Activated B cell treated with CpG ODN at 0.5 μM for 24 hours (primary cell): ENCODE measurements at places on chromosomes 4 and X. TPM values are rescaled to one million over a fixed set of nuclear protein-coding genes. Genes with fewer than 3 reads are reported as not detected.

- no peak for DNase-seq
These were observed 14.7 kb downstream of the NDP start for GRCh38 chrX:43958529-43958928.

DNA sequence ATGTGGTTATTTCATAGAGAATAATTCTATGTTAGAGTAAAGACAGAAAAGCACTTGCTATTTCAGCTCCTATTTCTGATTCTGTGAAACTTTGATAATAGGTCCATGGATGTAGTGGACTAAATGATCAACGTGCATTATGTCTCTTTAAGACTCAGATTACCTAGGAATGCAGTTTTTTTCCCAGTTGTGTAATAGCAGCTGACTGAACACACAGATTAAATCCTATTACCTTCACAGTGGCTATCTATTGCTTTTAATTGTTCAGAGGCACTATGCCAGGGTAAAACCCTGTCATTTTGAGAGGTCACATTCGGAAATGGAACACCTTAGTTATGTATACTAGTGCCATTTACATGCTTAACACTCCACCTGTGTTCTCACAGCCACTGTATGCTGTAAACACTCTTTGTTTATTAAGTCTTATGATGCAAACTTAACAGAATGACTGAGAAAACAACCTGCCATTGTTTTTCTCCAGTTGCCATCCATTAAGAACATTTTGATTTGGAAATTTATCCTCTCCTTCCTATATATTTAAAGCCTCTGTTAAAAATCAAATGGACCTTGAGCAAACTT lies 70.5 kb downstream of the HPGD start:
- no peak for DNase-seq

DNA sequence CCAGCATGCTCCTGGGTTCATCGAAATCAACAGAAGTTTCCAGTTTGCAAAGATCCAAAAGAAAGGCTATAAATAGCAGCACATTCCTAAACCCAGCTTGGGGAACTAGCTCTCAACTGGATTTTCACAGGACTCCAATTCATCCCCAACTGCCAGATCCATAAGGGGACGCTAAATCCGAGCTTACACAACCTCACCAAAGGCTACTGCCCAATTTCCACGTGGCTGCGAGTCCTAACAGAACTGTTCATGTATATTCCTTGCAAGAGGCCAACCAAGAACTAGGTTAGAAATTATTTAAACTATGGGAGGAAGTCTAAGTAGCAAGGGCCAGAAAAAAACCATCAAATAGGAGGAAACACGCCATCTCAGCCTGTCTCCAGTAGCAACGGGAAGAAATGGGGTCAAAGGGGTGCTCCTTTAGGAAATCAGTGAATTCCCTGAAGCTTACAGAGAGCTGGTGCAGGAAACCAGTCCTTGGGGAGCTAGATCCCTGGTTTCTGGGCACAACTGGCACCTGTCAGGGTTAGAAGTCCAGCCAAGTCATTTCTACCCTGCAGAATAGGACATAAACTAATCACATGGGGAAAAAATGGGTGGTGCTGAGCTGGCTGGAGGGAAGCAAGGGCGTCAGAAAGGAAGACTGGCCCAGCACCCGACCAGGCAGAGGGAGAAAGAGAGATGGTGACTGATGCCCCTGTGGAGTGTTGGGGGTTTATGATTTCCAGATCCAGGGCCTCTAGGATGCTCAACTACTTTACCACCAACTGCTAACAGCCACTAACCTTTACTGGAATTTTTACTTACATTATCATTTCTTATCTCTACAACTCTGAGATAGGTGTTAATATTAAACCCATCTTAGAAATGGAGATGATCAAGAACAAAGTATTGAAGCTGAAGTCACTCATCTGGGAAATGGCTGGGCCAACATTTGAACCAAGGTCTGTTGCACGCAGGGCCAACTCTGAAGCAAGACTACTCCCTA lies 20.5 kb downstream of the RELL1 start:
- no peak for DNase-seq

DNA sequence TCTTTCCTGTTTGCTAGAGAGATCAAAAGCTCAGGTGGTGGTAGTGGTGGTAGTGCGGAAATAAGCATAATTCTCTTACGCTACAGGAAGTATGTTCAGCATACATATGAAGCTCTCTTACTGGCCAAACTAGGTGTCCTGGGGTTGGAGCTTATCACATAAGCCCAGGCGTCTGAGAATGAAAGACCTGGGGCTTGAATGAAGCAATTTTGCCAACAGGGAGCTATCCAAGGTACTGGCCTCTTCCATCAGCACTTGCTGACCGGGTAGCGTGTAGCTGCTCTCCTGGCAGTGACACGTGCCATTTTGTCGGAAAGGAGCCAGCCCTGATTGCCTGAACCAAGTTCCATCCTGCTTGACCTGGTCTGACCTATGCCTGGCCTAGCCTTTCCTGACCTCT lies 65.9 kb upstream of the HPF1 start:
- no peak for DNase-seq

GRCh38 chr4:10816571-10816970 lies 132.0 kb upstream of the CLNK start:
- no peak for DNase-seq

DNA sequence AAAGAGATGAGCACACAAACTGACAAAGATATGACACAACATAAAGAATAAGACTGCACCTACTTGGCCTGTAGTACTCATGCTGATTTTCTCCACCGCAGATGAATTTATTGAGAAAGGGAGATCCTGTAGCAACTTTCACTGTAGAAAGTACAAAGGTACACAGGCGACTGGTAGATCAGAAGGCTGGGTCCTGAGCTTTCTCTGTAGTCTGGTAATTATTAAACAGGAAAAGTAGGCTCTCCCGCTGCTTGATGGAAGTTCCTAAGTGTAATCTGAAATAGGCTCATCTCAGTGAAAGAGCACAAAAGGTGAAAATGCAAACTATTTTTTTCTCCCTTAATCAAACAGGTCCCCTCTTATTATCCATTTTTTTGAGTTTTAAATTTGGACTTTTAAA lies at the start of gene ADH6:
Gene ADH6, minus strand, starts transcription at position 175 of the 400 bp plus-strand sequence. Its CDS starts 94 bp downstream, at position 81.
- DNase-seq: no peak

DNA sequence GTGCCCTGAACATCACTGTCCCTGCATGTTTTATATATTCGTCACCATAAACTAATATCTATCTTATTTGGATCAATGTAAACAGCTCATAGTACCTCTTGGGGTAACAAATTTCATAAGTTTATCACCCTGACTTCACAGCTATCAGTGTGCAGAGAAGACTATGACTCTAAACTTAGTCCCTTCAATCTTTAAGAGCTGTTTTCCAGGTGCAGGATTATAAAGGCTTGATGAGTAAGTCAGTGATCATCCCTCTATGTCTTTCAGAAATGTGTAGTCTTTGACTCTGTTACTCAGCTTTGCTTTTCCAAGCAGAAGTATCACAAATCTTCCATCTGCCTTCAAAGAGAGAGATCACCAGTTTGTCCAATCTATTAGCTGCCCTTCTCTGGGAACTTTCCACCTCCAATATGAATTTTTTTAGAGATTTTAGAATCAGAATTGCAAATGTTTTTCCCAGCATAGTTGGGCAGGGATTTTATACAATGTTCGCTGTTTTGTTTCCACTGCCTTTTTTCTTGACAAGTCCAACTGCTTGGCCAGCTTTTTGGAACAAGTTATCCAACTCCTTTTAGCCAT lies 45.1 kb upstream of the TSPAN7 start:
- DNase-seq: no peak

GRCh38 chrX:35122756-35123155 lies 180.2 kb downstream of the FAM47B start:
- DNase-seq: no peak

DNA sequence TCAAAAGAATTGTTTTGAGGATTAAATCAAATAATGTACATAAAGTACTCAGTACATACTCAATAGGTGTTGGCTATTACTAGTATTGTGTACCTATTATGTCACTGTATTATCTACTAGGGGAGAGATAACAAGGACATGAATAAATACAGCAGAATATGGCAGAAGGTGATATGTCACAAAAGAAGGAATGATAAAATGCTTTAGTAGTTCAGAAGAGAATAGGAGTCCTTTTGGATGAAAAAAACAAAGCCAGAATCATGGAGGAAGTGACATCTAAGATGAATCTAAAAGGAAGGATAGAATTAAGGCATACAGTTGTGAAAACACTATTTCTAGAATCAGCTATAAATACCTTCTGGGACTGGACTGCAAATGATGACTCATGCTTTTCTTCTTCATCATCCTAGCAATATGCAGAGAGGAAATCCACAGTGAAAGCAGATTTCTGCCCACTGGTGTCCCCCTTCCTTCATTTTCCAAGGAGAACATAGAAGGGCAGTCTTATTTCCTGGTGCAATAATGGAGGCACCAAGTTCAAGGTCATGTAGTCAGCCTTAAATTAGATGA lies 98.7 kb downstream of the GLUD2 start:
- DNase-seq: no peak

GRCh38 chr4:119233750-119234149 lies 21.2 kb downstream of the USP53 start:
- no peak for DNase-seq

- no peak for DNase-seq
These were observed 201.1 kb upstream of the MBNL3 start for GRCh38 chrX:132689612-132690563.

GRCh38 chrX:54715621-54716020 lies 82.4 kb downstream of the ITIH6 start:
- no peak for DNase-seq

GRCh38 chr4:179447308-179447707 lies 2005.1 kb upstream of the AGA start:
- DNase-seq: no peak

DNA sequence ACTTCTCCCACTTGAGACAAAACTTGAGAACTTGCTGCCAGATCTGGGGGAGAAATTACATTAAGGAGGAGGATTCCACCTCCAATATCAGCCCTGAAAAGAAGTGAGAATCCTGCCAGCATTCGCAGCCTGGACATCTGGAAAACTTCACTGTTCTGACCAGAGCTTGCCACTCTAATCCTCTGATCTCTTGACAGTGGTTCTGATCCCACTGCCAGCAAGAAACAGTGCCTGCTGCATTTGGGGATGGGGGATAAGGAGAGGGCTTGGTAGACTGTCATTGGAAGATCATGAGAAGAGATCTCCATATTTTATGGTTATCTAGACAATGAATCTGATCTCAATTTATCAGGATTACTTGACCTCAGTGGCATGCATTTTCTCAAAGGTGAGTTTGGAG lies 49.8 kb upstream of the TMEM33 start:
- DNase-seq: no peak

DNA sequence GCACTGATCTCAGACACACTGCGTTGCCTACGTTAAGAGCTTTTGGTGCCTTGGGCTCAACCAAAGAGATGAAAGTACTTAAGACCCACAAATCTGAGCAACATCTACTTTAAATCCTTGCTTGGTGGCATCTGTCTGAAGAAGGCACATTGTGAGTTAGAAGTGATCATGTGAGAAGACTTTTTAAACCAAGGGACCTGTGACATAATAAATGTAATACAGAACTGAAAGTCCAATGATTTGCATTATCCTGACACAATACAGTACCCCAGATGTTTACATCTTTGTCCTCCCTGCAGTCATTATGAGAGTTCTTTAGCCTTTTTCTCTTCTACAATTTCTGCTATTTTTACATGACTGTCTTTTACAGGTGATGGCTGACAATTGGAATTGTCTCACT lies 96.7 kb upstream of the FTHL17 start:
- no peak for DNase-seq

- DNase-seq: no peak
These were observed 20.1 kb downstream of the SLITRK4 start for GRCh38 chrX:143615851-143616250.

GRCh38 chr4:100431416-100431815 lies 86.4 kb downstream of the EMCN start:
- DNase-seq: no peak

DNA sequence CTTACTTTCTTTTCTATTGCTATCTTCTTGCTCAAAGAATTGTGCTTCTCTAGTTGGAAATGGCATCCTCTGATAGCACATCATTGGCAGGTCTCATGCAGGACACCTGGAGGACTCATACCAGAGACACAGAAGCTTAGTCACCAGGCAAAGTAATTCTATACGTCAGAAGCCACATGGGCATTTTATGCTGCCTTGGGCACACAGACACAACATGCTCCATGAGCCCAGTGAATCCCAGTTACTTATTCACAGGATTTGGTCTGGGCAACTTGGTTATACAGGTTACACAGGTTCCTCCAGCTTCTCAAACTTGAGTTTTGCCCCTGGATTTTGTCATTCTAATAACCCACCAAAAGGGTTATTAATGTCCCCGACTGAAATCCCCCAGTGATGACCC lies 7.1 kb downstream of the RASSF6 start:
- DNase-seq: no peak

DNA sequence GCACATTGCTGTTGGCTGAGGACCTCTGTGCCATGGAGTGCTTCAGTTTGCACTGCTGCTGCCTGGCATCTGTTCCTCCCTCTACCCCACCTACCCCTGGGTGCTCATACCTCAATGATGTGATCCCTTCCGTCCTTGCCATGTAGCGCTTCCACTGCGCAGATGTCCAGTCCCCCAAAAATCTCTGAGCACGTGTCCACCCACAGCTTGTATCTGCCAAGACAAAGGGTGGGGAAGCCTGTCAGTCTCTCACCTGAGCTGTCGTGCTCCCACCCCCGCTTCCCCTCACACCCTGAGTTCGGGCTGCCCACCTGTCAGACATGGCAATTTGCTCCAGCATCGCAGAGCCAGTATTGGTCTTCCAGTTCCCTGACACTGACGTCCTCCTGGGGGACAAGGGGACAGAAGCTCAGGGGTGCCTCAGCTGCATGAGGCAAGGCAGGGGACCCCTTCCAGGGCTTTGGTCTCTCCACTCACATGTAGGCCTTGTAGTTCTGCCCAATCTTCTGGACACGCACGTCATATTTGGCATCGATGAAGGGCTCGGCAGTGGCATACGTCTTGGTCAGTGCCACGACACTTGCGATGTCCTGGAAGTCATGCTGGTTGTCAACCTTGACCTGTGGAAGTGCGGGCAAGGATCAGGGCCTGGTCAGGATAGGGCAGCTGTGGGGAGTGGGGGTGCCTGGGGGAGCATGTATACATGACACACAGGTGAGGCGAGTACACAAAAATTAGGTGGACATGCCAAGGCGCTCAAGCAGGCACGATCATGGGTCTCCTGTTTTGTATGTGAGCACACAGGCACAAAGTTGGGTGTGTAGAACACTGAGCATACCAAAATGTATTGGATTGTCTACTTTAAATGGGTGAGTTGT lies 6.0 kb upstream of the TIMP1 start:
- DNase-seq: no peak

SPANXD gene
- total RNA-seq: not detected in 2 replicates

WFS1 gene
- 2.4 and 4.3 TPM in 2 replicates for total RNA-seq

LRRC66 gene
- total RNA-seq: 0.32 and 0.47 TPM in 2 replicates

PROM1 gene
- total RNA-seq: not detected in 2 replicates

TKTL1 gene
- not detected in 2 replicates for total RNA-seq

KLF3 gene
- total RNA-seq: 14.5 and 15.9 TPM in 2 replicates

GPM6B gene
- total RNA-seq: not detected in 2 replicates

F11 gene
- not detected in 2 replicates for total RNA-seq

NAA11 gene
- not detected in 2 replicates for total RNA-seq
